ENCODE measurements at places on chromosomes 1 and 21.
A peak's percentile ranks its signal among the peaks of the same experiment; 100 is the strongest.

GRCh38 chr21:39313042-39313570 lies 326 bp downstream of the BRWD1 start:
- DNase-seq: no peak

GRCh38 chr1:64934115-64934877 lies 32.1 kb downstream of the JAK1 start:
- peak; percentile 73 for DNase-seq

DNA sequence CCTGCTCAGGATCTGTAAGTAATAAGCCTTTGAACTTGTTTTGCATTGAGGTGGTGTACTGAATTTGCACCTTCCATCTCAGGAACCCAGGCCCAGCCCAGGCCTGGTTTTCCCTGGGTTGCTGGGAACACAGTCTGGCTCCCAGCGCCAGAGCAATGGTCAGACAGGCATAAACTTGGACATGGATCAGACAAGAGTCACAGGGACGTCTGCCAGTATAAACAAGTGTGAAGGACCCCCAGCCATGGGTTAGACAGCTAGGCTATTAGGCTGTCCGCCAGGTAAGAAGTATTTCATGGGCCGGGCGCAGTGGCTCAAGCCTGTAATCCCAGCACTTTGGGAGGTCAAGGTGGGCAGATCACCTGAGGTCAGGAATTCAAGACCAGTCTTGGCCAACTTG lies 5.5 kb downstream of the IFNLR1 start:
- no peak for DNase-seq

- no peak for DNase-seq
These were observed 30.2 kb downstream of the TTC39A start for GRCh38 chr1:51299981-51300670.

GRCh38 chr1:234108921-234109320 lies 204.4 kb downstream of the SLC35F3 start:
- DNase-seq: no peak

- no peak for DNase-seq
These were observed 39.0 kb downstream of the COQ8A start for GRCh38 chr1:226979115-226979516.

DNA sequence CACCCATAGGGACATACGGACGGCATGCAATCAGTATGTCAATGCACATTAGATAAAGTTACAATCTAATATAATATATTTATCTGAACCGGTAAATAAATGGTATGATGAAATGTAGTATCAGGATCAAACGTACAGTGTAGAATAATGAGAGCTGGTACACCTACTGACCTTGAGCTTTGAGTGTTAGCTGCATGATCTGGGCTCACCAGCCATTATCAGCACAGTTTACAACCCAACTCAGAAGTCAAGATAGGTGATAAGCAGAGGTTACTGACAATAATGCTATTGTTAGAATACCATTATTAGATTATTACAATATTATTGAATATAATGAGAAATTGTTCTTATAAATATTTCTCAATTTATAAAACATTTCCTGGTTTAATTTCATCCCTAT lies 103.0 kb upstream of the ESRRG start:
- DNase-seq: no peak

- no peak for DNase-seq
These were observed 35.4 kb downstream of the ACTL8 start for GRCh38 chr1:17790383-17791054.

DNA sequence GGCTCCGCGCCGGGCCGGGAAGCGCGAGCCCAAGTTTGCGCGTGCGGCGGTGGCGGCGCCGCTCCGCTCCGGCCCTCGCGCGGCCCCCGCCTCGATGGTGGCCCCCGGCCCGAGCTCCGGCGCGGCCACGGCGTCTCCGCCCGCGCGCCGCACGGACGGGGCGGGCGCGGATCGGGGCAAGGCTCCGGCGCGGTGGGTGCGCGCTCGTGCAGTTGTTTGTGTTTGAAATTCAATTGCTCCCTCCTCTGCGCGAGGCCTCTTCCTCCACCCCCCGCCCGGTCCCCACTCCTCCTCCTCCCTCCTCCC lies at the start of gene HDGF:
HDGF (minus strand) TSS at position 225 of the 306 bp plus-strand sequence. CDS start 246 bp downstream, outside the sequence.
- no peak for DNase-seq

DNA sequence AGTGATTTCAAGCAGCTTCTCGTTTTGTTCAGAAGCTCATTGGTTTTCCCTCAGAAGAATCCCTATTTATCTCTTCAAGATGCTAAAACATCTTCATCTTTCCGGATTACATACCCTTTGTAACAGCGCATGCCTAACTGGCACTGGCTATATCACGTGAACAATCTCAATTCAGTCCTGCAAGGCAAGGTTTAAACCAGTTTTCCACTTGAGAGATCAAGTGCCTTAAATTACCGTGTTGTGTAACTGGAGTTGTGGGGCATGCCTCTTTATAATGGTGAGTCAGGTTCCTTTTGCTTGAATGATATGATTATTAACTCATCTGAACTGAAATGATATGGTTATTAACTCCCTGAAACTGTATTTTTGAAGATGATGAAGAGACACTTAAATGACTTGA lies 11.0 kb upstream of the ZFP69B start:
- no peak for DNase-seq

Measured in AG08395 (cell line).